AG04450 (cell line): ENCODE measurements at places on chromosomes 12 and 14. TPM values are rescaled to one million over a fixed set of nuclear protein-coding genes. Genes with fewer than 3 reads are reported as not detected.
A peak's percentile ranks its signal among the peaks of the same experiment; 100 is the strongest.

DNA sequence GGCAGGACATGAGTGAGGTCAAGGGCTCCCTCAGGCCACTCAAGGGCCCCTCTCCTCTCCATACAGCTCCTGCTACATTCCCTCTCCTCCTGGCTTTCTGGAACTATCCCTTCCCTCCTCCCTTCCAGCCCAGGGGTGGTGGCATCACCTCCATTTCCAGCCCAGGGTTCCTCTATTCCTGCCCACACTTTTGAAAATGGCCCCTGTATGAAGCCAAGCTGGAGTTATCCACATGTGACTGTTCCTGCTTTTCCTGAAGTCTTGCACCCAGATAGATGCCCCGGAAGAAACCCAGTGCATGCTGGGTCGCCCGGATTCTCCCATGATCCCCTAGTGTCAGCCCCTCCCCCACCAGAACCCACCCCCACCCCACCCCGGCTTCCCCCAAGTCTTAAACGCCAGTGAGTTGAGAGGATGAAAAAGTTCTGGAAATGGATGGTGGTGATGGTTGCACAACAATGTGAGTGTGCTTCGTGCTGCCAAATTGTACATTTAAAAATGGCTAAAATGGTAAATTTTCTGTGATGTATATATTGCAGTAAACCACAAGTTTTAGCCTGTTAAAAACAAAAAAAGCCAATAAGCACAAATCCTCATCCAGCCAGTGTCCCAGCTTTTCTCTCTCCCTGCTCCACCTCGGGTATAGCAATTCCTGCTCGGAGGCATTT, 136.9 kb downstream of the SCARB1 start:
- no peak for DNase-seq

Gene SAMD15
- polyA plus RNA-seq: 0.66 and 0.72 TPM in 2 replicates

DNA sequence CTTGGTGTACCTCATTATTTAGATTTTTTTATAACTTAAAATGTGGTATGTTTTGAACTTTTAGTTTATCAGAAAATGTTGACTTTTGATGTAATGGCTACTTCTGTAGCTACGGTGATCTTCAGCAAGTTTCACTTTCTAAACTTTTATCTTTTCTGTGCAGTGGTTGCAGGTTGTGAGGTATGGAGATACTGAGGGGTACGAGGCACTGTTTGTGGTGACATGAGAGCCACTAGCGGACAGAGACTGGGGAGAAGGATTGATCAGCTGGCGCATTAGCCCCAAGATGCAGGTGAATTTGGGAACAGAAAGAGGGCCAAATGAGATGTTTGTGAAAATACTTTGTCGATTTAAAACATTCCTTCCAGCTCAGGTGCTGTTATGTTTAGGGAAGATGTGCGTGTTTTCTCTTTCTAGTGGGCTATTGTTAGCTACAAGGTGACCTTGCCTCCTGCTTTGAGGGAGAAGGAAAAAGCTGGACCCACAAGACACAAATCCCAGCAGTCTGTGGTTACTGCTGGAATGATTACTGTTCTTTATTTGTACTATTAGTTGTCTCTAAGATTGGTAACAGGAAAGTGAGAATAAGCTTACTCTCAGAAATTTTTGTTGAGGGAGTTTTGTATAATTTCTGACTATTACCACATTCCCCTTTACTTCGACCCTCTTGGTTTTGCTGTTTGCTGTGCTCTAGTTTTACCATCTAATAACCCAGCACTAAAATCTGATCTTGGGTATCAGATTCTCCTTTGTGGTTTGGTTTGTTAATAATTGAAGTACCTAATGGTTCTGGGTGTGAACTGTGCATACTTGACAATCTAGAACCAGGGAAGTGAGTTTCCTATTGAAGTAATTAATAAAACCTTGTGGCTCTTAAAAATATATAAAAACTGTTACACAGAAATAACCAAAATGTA, 61.7 kb downstream of the FBXO34 start:
- DNase-seq: no peak

Gene AKAP3
- 0.29 and 0.73 TPM in 2 replicates for polyA plus RNA-seq

Gene KIF26A
- polyA plus RNA-seq: not detected in 2 replicates

Gene SLC17A8
- not detected in 2 replicates for polyA plus RNA-seq

Gene C12orf54
- not detected in 2 replicates for polyA plus RNA-seq

- peak; percentile 96 for DNase-seq
Observed at GRCh38 chr14:76203086-76204001, 51.6 kb downstream of the GPATCH2L start.

Gene BMP4
- polyA plus RNA-seq: 20.8 and 25.4 TPM in 2 replicates

DNA sequence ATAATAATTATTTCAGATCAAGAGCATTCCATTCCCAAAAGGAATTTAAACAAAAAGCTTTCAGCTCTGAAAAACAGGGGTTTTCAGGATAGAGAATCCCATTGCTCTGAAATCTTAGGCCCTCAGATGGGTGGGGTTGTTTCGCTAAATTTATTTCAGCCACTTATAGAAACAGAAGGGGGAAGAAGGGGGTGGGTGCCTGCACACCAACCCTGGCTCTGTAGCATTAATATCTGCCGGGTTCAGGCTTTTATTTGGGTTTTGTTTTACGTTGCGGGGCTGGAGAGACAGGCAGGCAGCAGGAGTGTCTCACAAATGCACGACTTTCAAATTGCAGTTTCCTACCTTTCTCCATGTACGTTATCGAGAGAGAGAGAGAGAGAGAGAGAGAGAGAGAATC, 12.5 kb upstream of the ZFP36L1 start:
- DNase-seq: no peak

- DNase-seq: no peak
Observed at GRCh38 chr14:67559639-67560038, 26.5 kb downstream of the PLEKHH1 start.

- no peak for DNase-seq
Observed at GRCh38 chr12:58443273-58443980, 476.9 kb downstream of the LRIG3 start.

DNA sequence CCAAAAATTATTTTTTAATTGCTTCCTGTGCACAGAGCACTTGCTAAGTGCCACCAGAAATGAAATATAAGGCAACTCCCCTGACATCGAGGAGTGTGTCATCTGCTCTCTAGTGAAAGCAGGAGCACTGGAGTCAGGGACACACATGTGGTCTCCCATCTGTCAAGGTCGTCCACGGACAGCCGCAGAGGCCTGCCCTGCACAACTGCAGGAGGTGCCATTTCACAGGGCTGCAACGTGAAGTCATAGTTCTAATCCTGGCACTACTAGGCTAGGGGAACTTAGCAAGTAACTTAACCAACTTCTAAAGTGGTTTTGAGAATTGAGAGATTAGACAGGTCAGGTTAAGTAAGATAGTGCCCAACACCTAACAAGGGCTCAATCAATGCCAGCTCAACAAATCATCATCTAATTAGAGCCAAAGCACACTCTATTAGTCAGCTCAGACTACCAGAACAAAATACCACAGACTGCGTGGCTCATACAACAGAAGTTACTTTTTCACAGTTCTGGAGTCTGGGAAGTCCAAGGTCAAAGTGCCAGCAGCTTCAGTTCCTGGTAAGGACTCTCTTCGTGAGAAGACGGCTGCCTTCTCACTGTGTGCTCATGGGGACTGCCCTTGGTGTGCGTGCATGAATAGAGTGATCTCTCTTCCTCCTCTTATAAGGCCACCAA, 30.7 kb downstream of the FOXN3 start:
- no peak for DNase-seq

DNA sequence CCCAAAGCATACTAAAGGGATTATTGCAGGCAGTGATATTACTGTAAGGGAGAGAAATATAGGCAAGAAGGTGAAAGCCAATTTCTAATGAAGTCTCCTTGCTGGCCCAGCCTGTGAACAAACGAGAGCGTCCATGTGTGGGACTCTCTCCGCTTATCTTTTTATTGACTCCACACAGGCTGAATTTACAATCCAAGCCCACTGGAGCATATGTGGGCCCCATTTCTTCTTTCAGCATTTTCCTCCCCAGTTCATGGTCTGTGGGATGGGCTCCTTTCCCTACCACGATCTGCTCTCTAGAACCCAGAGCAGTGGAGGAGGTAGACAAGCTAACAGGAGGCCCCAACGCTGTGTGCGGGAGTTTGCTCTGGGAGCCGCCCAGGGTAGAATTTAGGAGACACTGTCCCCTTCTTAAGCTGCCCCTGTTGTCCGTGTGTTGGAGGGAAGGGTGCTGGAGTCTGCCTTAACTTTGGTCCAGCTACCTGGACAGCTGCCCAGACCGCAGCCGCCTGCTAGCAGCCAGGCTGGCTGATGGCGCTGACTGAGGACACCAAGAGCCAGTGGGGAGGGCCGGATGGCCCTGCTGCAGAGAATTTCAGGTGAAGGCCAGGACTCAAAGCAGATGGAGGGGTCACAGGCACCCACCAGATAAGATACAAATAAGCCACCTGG, 3.2 kb upstream of the HOXC11 start:
- DNase-seq: no peak

Gene CMKLR1
- polyA plus RNA-seq: 0.04 and 0.12 TPM in 2 replicates

Gene TDRD9
- polyA plus RNA-seq: 0.05 and 0.11 TPM in 2 replicates

DNA sequence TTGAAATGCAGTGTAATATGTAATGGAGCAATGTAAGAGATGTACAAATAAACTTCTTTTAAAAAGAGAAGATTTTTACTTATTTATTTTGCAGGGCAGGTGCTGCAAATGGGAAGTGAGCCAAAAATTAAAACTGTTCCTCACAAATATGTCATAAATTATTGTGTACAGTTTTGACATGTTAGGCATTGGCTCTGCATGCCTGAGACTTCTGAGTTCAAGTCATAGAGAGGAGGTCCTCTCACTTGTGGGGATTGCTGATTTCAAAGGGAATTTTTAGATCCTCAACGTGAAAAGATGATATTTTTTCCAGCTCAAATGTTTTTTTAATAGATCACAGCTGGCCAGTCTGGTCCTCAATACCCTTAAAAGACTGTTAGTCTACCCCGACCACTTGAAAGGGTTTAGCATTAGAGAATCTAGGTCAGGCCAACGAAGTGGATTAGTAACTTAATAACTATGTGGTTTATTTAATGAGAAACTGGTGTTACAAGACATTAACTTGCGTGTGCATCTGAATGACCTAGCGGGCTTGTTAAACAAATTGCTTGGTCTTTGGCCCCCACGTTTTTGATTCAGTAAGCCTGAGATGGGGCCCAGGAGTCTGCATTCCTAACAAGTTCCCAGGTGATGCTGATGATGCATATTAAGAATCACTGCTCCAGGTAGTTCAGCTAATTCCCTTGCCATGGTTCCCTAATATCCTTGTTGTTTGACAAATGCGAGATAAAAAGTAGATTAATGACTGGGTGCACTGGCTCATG, 30.9 kb upstream of the WDR89 start:
- DNase-seq: no peak

GRCh38 chr14:37116933-37117849, 55.2 kb downstream of the SLC25A21 start:
- DNase-seq: peak; percentile 8

DNA sequence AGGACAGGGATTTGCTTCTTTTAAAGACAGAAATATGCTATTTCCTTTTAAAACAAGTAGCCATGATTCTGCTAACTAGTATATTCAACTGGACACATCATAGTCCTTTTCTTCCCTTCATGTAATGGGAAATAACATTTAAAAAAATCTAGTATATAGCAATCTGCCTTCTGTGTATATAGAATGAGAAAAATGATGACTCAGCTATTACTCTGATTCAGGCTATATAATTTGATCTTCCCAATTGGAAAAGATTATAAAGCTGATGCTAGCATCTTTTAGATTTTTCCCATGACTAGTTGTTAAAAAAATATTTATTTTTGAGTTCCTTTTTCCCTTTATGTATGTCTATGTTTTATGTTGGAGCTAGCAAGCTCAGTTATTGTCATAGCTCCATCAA, 86.9 kb downstream of the ACSS3 start:
- no peak for DNase-seq

Gene MIP
- not detected in 2 replicates for polyA plus RNA-seq

- DNase-seq: no peak
Observed at GRCh38 chr14:24335461-24336171, 745 bp upstream of the ADCY4 start.

DNA sequence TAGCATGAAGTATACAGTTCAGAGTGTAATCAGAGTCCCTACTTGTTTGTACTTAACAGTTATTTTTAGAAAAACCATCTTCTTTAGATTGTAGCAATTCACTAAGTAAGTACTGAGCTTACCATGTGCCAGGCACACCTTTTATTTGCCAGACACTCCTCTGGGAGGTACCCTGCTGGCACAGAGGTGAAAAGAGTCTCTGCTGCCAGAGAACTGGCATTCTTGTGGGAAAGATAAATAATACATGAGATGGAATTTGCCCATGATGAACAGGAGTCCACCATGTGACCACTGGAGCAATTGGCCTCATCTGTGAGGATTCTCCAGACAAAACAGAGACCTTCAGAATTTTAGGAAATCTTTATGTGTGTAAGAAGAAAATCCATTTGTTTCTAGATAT, 199.3 kb upstream of the SLC16A7 start:
- DNase-seq: no peak

DNA sequence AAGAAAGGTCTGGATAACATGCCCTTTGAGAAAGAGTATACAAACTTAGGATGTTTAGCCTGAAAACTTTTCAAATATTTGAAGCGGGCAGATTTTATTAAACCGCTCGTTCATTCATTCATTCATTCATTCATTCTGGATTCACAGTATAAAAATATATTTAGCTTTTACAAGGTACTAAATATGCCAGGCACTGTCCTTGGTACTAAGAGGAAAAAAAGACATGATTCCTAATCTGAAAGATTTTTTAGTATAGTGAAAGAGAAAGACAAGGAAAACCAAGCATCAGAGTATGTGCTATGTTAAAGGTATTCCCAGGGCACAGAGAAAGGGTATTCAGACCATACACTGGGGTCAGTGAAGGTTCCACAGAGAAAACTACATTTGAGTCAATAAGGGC, 299.7 kb downstream of the BCAT1 start:
- DNase-seq: no peak

Gene PDE3A
- polyA plus RNA-seq: 0.06 and 0.10 TPM in 2 replicates

DNA sequence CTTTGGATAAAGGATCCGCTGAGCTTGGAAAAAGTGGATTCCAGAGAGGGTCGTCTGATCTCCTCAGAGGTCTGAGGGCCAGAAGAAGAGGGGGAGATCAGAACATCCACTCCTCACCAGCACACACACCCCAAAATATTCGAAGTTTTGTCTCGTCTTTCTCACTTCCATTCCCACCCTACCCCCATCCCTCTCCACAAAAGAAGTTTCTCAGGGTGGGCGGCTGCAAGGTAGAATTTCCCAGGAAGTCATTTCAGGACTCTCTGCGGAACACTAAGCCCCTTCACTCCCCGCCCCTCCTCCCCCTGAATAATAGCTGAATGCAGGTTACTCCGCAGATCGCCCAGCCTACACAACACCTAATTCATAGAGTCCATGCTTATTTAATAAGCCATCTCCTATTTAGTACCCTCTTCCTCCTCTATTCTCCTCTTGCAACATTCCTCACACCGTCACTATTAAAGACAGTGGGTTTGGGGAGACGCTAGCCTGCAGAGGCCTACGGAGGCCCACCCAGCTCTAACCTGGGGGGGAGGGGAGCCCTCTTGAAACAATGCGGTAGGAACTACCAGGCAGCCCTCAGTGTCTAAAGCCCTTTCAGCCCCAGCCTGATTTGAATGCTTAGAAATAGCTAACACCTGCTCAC, 649 bp upstream of the SALL2 start:
- no peak for DNase-seq

Gene DAO
- not detected in 2 replicates for polyA plus RNA-seq
